Stimulated activated CD8-positive, alpha-beta memory T cell treated with anti-CD3 and anti-CD28 coated beads, Interleukin-4, amount 100 ng/mL, for 4 hours (primary cell): ENCODE measurements at places on chromosomes 4 and X.

- no peak for DNase-seq
These were observed 4.7 kb downstream of the NLRP2B start for GRCh38 chrX:57675320-57675719.

DNA sequence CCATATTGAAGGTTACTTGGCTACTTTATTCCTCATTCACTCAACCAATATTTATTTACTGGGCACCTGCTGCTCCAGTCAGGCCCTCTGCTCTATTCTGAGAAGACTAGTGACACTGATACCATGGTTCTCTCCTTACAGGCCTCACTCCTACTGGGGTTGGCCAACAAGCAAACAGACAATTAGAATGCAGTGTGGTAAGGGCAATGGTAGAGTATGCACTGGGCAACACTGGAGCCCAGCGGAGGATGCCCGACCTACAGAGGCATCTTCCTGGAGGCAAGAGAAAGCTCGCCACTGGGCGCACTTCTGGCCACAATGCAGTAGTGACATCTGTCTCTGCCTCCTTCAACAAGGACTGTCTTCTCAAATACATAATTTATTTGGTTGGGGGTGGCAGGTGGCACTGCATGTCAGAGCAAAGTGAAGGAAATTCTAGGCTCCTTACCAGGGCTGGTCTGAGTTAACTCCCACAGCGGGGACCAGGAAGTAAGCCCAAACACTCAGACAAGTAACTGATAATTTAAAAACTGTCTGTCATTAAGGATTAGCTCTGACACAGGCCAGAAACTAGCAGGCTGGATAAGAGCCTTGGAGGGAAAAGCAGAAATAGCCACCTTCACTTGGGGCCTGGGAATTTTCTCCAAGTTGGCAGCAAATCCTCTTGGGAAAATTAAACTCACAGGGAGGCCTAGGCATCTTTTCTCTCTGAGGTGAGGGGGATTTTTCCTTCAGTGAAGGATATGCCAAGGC lies 150.7 kb upstream of the EOLA2 start:
- no peak for DNase-seq

GRCh38 chr4:2871911-2872310 lies 28.3 kb downstream of the ADD1 start:
- DNase-seq = no peak

DNA sequence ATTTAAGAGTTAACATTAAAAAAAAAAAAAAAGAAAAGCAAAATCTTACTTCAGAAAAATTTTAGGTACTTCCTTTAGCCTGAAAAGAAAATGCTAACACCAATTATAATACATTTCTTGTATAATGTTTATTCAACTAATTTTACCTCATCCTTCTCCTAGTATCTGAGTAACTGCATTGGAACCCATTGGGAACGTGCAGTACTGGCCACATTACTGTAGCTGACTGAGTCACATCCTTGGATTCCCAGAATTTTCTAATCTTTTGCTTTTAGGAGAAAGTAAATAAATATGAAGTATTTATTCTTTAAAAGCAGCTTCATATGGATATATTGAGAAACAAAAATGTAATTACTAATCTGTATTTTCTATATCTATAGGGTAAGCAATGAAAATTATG lies 82.6 kb upstream of the SLITRK2 start:
- no peak for DNase-seq

GRCh38 chr4:113593400-113594230 lies 167.9 kb downstream of the CAMK2D start:
- DNase-seq = no peak

DNA sequence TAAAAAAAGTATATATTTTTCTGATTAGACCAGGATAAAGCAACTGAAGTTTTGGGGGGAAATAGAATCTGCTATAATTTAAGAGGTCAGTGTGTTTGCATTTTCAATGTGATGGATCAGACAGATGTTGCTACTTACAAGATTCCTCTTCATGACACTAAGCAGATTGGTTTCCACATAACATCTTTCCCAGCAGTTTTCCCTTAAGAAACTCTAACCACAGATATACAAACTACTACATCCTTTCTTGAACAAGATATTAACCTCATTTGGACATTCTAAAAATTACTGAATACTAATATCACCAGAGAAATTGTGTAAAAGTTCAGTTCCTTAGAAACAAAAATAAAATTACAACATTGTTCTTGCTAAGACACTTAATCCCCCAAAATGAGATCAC lies 106.7 kb upstream of the GUCY1A1 start:
- DNase-seq = no peak

DNA sequence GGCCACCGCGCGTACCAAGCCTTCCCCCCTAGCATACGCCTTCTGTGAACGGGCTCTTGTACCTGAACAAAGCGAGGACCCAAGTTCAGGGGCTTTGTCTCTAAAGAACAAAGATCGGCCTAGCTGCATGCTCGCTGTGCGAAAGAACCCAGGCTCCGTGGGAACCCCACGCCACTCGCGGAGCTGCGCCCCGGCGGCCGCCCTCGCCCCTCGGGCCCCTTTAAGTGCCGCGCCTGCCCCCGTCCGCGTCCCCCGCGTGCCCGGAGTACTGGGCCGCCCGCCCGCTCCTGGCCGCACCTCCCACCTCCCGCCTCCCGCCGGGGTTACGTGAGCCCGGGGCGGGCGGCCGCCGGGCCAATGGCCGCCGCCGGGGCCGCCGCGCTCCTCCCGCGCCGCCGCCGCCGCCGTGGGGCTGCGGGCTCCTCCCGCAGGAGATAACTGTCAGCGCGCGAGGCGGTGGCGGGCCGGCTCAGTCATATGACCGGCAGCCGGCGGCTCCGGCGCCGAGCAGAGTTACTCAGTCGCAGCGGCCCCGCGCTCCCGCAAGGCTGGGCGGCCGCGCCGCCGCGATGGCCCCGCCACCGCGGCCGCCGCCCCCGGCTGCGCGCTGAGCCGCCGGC lies at the start of gene FNIP2:
Gene FNIP2, plus strand, starts transcription at position 472 of the 620 bp plus-strand sequence. CDS start 187 bp downstream, outside the sequence.
- DNase-seq = peak; percentile 46

DNA sequence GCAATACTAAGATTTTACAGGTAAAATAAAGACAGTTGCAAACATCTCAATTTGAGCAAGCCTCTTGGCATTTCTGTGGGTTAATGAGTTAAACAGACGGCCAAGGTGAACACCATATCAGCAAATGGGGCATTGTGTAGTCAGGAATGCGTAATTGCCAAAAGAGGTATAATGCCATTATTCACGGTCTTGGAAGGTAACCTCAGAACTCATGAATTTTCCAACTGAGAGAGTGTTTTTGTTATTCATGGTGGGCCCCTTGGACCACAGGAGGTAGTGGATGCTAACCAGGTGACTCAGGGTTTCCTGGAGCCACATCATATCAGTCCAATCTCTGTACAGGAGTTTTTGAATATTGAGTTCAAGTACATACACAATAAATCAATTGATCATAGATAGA lies 368.0 kb upstream of the TECRL start:
- no peak for DNase-seq

DNA sequence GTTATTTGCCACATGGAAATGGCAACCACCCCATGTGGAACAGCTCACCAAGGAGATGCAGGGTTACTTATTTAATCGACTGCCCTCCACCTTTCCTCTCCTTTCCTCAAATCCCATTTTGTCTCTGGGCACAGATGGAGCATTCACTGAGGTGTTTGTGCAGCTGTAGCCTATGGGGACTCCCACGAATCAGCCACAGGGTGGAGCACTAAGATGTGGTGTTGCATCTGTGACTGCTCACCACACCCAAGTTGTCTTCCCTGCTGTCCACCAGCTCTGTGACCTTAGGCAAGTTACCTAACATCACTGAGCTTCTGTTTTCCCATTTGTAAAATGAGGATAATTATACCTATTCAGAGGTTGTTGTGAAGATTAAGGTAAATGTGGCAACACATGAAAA lies 252.4 kb upstream of the CPEB2 start:
- no peak for DNase-seq

DNA sequence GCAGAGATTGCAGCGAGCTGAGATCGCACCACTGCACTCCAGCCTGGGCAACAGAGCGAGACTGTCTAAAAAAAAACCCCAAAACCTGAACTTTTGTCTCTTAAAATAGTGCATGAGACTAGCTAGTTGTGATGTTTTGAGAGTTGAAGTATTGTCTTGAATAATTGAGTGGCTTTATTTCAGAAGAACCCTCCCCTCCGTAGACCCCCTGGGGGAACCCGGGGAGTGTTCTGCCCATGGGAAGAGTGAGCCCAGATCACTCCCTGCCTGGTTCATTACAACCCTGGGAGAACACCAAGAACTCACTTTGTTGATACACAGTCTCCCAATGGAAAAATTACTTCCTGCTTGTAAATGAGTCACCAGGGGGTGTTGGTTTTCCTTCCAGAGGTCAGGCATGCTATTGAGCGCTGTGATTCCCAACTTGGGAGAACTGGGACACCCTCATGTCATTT lies 65.3 kb upstream of the SHISA3 start:
- DNase-seq = no peak

GRCh38 chrX:23784470-23785331 lies 1.7 kb downstream of the SAT1 start:
- no peak for DNase-seq
